ENCODE measurements at places on chromosomes 2 and 18. TPM values are rescaled to one million over a fixed set of nuclear protein-coding genes. Genes with fewer than 3 reads are reported as not detected.
A peak's percentile ranks its signal among the peaks of the same experiment; 100 is the strongest.

GRCh38 chr2:138147796-138148195, 183.5 kb downstream of the HNMT start:
- DNase-seq = no peak

- DNase-seq = peak; percentile 44
Measured at GRCh38 chr2:588074-588645, 89.0 kb downstream of the TMEM18 start.

GRCh38 chr2:149080971-149081370, 42.5 kb downstream of the LYPD6B start:
- DNase-seq = no peak

- DNase-seq = no peak
Measured at GRCh38 chr18:31203096-31203793, 40.6 kb upstream of the DSC1 start.

GRCh38 chr2:146041274-146041910, 1521.5 kb upstream of the ZEB2 start:
- DNase-seq = no peak

- DNase-seq = no peak
Measured at GRCh38 chr2:214839464-214839863, 30.0 kb upstream of the BARD1 start.

FAM237A gene
- total RNA-seq = not detected

- DNase-seq = no peak
Measured at GRCh38 chr18:63831080-63831788, 56.0 kb downstream of the SERPINB7 start.

DNA sequence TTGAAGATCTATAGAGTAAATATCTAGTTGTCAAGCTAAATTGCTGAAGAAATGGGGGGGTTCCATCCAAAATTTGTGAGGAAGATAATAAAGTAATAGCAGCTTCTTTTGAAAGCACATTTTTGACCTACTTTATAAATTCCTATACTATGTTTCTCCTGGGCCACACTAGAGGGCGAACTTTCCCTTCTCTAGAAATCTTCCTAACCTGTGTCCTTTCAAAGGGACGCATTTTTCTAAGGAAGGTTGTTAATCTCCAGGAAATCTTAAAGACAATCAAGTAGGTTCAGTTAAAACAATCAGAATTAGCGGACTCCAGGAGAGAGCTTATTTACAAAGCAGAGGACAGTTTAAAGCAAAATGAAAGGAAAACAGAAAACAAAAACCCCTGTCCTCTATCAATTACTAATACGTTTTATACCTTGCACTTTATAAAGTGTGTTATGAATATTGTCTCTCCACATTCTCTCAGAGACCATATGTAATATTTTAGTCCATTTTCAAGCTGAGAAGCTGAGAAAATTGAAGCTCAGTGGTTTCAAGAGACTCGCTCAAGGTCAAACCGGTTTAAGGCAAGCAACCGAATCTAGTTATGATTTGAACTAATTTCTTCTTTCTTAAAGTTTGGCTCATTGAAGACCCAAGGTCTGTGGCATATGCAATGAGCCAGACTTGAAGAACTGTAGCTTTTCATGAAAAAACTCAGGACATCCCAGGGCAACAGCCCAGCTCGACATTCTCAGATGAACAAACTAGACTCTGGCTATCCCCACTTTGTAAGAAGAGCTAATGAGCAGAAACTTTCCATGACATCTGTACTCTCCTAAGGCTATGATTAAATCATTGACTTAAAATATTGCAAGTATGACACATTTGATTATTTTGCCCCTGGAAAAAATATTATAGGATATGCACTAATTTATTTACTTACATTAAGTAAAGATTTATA, 273.6 kb downstream of the PAX3 start:
- DNase-seq = no peak

DNA sequence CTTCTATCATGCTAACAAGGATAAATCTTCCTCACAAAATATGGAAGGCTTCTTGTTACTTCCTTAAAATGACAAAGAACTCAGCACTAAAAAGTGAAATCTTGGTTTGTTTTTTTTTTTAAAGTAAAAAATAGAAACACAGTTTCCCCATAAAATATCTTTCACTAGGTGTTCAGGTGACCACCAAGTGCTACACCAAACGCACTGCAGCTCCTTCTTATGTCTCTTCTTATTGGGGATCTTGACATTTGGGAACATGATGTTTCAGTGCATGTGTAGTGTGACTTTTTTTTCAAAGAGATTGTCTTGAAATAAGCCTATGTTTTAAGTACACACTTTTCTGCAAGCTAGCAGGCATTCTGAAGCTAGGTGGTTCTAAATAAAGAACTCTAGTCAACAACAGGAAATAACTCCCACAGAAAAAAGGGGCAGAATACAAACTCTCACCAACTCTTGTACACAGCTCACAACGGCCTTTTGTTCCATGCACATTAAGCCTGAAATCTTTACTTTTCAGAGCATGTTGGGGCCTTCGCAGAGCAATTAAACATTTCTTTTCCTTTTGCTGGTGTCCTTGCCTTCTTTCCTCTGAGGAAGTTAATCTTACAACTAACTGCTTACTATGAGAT, 13.2 kb upstream of the SERTAD2 start:
- DNase-seq = no peak

GRCh38 chr2:11389052-11389420, 44.6 kb upstream of the ROCK2 start:
- DNase-seq = no peak

GRCh38 chr2:85213901-85214512, 80.8 kb downstream of the TCF7L1 start:
- DNase-seq = no peak

EML6 gene
- 1.2 TPM for total RNA-seq

DNA sequence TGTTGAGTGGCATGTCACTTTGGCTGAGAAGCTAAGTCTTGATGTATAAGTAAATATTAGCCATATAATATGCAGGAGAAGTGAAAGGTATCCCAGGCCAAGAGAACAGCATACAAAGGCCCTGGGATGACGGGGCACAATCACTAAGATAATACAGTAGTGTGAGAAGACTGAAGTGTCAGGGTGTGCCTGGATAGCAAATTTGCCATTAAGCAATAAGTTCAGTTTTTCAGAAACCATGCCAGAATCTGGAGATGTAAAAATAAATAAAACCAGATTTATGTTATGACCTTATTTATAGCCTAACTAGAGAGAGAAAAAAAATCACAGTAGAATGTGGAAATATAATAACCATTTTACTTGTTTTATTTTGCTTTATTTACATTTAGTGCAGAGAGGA, 1858.7 kb upstream of the CELF4 start:
- no peak for DNase-seq

TMEM17 gene
- total RNA-seq = 0.90 TPM

GRCh38 chr2:214536625-214537024, 125.8 kb downstream of the VWC2L start:
- DNase-seq = no peak

FBLN7 gene
- total RNA-seq = 3.5 TPM

DNA sequence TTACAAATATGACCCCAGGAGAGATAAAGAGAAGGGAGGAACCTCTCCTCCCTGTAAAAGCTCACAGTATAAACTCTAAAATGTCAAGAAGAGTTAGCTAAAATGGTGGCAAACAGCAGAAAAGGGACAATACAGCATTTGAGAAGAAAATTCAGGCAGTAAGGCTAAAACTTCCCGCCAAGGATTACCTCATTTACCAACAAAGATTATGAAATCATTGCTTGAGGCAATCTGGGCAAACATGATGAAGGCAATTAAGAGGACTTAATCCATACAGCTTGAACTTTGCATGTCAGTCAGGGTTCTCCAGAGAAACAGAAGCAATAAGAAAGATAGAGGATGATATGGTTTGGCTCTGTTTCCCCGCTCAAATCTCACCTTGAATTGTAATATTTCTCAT, 81.4 kb downstream of the CMPK2 start:
- no peak for DNase-seq

DNA sequence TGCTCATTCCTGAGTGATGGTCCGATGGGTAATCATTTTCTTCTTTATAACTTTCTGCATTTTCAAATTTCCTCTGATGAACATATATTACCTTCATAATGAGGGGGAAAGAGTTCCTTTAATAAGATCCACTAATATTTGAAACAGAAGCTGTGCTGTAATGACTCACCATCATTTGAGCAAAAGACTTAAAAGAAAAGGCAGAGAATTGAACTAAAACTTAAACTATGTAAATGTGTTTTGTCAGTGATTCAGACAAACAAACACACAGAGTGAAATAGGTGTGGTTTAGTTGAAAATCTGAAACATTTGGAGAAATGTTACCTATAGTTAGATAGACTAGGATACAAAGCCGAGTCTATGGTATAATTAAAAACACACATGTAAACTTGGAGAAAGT, 209.6 kb downstream of the STK39 start:
- no peak for DNase-seq

DNA sequence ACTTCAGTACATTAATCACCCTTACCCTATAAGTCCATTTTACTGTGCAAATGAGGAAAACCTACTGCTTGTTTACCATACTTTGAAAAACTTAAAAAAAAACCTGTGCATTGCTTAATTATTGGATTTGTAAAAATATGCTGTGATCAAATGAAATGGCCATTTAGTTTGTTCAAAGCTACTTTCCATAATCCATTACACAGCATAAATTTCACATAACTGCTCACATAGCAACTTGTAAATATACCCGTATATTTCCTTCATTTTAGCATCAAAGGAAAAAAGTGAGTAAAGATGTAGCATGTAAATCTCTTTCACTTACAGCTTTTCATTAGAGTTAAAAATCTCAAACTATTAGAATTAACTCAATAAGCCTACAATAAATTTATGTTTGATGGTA, 415.1 kb downstream of the NR4A2 start:
- no peak for DNase-seq

- no peak for DNase-seq
Measured at GRCh38 chr2:148300544-148300943, 279.7 kb downstream of the MBD5 start.

DNA sequence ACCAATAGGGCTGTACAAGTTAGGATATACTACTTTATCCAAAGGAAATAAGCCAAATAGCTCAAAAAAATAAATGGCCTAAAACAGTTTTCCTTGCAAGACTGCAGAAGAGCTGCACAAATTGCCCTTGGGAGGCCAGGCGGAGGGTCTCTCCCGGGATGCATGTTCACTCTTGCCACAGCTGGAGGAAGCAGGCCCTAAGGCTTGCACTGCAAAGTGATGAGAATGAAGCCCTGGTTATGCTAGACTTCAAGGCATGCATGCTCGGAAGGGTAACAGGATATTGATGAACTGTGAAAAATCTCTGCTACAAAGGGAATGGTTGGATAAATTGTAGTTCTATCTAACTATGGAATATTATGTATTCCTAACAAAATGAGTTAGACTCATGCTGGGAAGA, 27.5 kb upstream of the LDLRAD4 start:
- no peak for DNase-seq

DNA sequence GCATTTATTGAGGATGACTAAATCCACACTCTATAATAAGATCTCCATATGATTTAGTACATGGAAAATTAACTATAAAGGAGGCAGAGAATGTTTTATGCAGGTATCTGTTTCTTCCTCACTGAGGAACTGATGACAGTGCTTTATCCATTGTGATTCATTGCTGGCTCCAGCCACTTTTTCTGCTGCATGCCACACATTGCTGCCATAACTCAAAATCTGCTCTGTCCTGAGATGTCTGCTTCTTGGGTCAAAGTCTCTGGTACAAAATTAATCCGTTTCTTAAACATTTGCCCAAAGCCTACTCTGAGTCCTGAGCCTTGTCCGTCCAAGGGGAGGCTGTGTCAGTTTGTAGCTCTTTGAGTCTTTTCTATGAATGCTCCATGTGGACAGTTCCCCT, 15.5 kb upstream of the ARHGAP28 start:
- no peak for DNase-seq

DNA sequence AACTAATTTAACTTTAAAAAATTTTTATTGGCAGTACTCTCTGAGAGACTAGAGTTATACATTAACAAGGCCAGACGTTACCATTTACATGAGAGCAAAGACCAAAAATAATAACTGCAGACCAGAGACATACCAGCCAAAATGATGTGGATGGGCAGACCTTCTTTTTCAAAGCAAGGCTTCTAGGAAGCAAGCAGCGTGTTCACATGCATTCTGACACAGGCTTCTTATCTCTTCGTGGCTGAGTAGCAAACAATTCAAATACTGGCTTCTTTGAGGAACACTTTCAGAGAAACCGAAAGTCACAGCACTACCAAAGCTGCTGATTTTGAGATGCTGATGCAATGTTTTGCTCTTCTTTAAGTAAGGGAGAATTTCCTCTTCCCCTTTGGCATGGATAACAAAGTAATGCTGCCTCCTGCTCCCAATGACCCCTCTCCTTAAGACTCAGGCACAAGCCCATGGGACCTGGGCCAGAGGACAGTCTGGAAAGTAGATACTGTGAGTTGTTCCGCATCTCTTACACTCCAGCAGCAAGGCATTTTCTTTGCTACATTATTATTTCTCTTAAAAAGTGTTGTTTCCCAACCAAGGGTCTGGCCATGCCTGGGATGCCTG, 181.9 kb downstream of the MREG start:
- no peak for DNase-seq

DNA sequence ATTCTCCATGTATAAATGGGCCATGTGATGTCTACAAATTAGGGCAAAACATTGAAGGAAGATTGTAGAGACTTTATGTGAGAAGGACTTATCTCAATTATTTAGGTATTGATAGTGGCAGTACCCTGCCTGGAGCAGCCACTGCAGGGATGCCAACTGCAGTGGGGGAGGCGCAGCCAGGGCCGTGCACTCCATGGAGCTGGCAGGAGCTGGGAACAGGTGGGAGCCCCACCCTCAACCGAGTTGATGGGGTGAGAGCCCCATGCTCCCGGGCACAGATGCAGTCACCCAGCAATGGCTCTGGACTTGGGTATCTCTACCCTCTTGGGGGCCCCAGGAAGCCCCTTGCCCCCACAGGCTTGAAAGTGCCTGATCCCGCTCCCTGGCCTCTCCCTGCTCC, 564.3 kb downstream of the SLC4A3 start:
- DNase-seq = no peak

- DNase-seq = no peak
Measured at GRCh38 chr18:37659906-37660305, 94.3 kb upstream of the CELF4 start.

TMEM247 gene
- not detected for total RNA-seq

DNA sequence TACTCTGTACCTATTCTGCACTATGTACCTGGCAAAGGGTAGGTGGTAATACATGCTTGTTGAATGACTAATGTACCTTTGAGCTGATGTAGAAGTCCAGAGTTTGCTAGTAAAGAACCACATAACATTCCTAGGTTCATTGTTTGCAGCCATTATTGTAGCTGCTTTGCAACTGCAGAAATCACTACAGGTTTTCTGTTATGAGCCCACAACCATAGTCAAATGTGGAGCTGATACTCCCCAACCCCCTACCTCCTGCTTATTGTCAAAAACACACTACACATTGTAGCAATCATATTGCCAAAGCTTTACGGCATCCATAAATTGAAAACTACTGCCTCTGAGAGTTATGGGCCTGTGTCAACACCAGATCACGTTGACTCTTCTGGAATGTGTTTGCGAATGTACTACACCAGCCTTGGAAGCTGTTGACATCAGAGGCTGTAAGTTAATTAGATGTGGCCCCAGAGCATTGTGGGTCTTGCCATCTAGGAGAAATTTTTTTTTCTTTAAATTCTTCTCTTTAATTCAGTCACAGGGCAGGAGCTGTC, 187.0 kb downstream of the AGPS start:
- DNase-seq = no peak
